Eye (tissue), 1 donor: ENCODE measurements at places on chromosomes 11 and 22.

GRCh38 chr11:93474123-93474522 lies 69.1 kb downstream of the SMCO4 start:
- DNase-seq: no peak

DNA sequence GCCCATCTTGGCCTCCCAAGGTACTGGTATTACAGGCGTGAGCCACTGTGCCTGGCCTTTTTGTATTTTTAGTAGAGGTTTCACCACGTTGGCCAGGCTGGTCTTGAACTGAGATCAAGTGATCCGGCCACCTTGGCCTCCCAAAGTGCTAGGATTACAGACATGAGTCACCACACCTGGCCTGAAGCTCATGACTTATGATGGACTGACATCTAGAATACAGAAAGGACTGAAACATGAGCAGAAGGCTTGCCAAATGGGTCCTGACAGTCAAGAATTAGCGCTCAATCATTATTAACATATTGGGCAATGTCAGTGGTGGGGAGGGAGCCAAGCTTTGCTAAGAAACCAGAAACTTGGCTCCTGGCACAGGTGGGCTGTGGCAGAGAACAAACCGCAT lies 5.0 kb downstream of the FADS1 start:
- no peak for DNase-seq

DNA sequence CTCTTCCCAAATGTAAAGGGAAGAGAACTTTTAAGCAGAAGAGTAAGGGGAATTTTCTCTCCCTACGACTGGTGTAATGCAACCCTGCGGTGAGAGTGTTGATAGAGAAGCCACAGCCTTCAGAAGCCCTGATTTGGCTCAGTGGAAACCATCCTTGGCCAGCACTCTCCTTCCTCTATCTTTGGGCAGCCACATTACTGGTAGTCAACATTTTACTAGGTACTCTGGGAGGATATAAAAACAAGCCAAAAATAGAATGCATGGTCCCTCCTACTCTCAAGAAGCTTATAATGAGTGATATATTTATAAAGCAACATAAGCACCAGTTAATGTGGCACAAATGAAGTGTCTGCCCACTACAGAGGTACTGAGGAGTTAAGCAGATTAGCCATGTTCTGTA lies 201.8 kb upstream of the NCAM1 start:
- no peak for DNase-seq

- no peak for DNase-seq
Observed at GRCh38 chr11:79068356-79068755, 372.5 kb downstream of the TENM4 start.

DNA sequence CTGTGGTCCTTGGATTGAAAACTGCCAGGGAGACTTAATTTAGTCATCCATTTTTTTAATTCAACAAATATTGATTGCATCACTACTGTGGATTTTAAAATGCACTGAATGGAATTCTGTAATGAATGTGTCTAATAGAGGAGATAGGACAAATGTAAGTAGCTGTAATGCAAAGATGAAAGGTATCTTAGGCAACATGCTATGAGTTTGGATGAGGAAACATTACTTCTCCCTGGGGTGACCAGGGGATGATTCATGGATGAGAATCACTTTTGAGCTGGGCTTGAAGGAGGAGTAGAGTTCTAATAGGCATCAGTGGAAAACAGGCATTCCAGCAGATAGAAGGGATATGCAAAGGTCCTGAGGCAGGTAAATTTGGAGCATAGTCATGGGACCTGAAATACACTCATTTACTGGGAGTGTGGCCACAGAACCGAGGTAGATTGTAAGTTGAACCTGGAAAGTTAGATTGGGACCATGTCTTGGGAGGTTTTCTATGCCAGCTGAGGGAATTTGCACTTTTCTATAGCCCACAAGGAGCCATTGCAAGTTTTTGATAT lies 43.4 kb downstream of the PKNOX2 start:
- DNase-seq: no peak

GRCh38 chr11:124776865-124777645 lies 15.0 kb upstream of the ESAM start:
- DNase-seq: no peak

GRCh38 chr11:11981364-11981763 lies 27.1 kb downstream of the DKK3 start:
- DNase-seq: no peak

DNA sequence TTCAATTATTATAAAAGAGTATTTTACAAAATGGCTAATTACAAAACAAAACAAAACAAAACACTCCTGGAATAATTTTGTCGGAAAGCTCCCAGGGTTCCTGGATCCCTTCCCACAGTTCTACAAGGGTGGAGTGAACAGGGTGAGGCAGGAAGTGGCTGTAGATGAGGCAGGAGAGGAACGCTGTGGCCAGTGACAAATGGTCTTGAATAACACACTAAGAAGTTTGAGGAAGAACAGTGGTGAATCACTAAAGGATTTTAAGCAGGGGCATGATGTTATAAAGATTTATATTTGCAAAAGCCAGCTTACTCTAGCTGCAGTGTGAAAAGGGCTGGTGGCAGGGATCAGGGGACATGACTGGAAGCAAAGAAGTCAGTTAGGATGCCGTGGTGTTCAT lies 33.8 kb upstream of the APOA1 start:
- no peak for DNase-seq

GRCh38 chr11:64341851-64342791 lies 2.1 kb downstream of the CCDC88B start:
- DNase-seq: peak; percentile 92

DNA sequence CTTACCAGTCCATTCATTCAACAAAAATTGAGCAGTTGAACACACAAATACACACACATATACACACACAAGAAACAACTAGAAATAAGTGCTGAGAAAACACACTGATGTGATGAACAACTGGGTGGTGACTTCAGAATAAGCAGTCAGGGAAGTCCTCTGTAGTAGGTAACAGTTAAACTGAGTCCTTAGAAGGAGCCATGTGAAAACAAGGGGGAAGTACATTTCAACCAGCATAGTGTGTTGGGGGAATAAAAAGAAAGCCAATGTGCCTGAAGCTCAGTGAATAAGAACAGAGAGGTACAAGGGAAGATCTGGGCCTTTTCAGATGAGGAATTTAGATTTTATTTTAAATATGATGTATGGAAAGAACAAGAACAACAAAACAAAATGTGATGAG lies 6.8 kb upstream of the TMEM123 start:
- DNase-seq: no peak

DNA sequence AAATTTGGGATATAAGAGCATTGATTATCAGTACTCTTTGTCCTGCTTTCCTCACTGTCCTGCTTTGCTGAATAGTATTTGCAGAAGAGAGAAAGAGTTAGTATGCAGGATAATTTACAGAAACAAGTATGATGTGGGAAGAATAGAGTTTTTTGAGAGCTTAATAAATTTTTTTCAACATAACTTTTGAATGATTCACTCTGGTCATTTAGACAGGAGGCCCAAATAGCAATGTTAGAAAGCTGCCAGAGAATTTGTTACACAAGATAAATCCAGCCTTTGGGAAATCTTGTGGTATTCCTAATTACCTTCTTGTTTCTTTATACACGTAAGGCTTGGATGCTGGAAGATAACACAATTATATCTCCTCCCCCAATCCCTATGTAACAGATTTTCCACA lies 484.6 kb downstream of the CNTN5 start:
- DNase-seq: no peak

DNA sequence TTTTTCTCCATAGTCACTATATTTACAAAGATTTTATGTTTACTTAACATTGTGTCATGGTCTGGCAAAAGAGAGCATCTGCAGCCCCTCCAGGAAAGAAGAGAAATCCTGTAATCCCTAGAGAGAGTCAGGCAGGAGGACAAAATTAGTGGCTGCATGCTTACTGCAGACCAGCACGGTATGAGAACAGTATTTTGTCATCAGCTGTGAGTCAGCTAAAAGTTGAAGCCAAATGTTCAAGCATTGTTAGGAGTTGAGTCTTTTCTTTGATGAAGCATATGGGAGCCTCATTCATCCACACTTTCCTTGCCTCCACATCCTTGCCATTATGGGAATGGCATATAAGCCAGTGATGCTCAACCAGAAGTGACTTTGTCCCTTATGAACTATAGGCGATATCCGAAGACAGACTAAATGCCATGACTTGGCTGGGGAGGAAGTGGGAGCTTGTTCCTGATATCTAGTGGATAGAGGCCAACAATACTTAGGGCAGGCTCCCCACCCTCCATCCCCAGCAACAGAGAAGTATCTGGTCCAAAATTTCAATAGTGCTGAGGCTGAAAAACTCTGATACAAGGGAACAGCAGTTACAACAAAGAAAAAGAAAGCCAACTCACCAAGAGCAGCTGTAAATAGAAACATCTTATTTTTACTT lies 112.0 kb upstream of the OR5AK2 start:
- DNase-seq: no peak

DNA sequence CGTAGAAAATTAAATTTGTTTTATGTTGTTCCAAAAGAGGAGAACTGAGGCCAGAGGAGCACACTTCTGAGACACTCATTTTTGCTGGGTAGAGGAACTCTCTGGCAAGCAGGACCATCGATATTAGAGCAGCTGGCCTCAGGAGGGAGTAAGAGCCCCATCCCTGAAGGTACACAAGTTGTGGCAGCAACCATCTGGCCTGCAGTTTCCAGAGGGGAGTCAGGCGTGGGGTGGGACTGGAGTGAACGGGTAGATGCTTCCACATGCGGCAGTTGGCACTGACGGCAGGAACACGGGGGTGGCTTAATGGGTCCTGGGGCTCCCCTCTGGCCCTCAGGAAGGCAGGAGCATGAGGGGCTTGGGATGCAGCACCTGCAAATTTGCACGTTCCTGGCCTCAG lies 13.2 kb upstream of the SSTR3 start:
- DNase-seq: no peak

DNA sequence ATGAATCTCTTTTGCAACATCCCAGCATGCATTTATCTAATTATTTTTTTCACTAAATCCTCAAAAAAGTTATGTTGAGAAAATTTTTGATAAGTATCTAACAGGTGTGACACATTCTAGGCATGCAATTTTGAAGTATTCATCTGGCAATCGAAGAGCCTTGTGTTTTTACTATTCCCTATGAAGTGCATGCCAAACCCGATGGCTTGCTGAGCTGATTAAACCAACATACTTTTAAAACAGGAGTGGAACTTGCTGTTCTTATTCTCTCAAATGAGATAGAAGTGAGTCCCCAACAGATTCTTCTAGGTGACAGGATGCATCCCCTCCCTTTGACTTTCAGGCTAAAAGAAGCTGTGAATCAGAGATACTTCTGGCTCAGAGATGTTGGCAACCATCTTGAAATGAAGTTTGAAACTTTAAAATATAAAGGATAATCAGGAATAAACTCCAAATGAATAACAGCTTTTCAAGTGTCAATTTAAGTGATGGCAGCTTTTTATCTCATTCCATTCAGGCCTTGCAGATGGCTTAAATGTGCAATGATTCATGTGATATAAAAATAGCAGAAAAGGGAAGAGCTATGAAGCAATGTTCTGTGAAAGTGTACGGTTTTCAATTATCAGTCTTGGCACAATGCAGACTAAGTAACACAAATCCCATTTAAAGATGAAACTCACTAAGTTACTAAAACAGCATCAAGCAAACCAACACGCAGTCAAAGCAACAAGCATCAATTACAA lies 67.7 kb downstream of the APOL5 start:
- DNase-seq: no peak

DNA sequence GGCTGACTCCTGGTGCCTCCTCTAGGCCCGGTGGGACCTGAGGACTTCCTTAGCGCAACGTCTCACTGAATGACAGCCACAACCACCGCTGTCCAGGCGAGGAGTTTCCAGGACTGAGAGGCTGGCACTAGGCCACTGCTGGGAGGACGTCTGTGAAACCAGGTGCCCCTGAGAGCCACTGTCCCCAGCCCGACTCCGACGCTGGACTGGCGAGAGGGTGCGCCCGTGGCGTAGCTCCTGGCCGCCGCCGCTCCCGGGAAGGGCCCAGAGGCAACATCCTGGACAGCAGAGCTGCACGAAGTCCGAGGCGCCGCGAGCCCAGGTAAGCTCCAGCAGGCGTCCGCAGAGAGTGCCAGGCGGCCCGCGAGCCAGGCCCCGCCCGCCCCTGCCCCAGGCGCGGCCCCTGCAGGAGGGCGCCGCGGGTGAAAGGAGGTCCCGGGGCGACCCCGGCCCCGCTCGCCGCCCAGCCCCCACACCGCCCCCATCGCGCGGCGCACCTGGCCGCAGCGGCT lies 525 bp downstream of the DGCR2 start:
- peak; percentile 69 for DNase-seq

DNA sequence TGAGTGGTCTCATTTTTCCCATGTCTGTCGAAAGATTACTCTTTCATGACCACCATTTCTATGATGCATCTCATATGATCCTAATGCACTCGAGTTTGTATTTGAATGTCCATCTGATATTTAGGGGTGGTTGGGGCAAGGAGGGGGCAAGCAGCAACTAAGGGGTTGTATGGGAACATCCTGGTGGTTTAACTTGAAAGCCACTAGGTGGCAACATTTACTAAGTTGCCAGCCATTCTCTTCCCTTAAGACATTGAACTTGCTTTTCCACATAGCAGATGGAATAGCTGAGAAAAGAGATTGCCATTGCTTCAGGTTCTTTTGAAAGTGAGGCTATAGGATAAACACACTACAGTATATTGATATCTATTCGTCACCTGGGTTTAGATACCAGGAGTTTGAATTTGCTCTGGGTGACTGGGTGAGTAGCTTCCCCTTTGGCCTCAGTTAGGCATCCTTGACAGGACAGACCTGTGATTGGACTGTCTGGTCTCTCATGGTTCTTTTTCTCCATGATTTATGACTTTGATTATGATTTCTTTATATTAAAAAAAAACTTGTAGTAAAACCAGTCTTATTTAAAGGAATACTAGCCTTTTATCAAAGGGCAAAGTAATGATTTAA lies 32.4 kb downstream of the NF2 start:
- peak; percentile 69 for DNase-seq

DNA sequence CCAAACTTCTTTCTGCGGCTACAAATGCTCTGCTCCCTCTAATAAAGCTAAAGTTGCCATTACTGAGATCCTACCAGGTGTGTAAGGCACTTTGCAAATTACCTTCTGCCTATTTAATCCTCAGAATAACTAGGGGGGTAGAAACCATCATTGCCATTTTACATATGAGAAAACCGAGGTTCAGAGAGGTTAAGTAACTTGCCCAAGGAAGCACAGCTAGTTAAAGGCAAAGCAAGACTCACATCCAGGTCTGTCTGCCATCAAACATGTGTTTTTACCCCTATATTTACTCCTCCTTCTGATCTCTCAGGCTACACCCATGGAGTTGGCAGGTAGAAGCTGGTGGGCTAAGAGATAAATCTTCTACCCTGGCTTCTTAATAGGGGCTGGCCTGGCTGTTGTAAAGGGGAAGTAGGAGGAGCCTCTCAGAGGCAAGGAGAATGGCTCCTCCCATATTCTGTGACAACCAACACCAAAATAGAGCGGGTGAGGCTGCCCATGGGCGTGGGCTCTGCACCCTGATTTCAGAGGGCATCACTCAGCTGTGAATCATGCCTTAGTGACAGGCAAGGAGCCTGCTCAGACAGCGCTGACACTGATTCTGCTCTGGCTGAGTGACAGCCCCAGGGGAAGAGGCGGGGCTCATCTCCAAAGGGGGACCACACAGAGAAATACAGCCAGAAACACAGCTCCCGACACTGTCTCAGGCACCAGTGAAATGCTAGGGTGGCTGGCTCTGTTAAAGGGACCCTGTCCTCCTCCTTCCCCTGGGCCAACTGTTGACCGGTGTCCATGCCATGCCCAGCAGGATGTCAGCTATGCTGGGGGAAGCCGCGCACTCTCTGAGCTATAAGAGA lies 106.8 kb downstream of the ABTB2 start:
- DNase-seq: peak; percentile 80

- peak; percentile 54 for DNase-seq
Observed at GRCh38 chr11:131944736-131945135, 574.3 kb downstream of the NTM start.
